Activated T-cell treated with anti-CD3 and anti-CD28 coated beads, Interleukin-2, amount 50 U/mL, for 4 hours (primary cell): ENCODE measurements at places on chromosomes 2 and 18.

DNA sequence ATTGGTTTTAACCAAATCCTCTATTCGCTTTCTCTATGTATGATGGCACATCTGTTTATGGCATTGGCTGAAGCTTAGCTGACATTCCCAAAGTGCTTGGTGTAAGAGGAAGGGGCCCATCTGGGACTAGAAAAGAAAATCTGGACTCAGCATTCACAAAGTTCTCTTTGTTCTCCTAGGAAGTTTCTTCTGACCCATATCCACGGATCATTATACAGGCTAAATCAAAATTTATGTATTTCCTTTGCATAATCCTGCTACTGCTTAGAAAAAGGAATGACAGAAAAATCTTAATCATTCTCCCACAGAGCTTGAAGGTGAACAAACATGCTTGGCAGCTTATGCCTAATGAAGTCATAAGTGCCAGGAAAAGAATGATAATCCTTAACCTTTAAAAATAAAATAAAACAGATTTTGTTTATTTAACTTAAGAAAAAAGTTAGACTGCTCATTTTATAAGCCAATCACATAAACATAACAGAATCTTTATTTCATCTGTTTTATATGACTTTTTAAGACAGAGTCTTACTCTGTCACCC, 88.4 kb downstream of the NYAP2 start:
- no peak for DNase-seq

DNA sequence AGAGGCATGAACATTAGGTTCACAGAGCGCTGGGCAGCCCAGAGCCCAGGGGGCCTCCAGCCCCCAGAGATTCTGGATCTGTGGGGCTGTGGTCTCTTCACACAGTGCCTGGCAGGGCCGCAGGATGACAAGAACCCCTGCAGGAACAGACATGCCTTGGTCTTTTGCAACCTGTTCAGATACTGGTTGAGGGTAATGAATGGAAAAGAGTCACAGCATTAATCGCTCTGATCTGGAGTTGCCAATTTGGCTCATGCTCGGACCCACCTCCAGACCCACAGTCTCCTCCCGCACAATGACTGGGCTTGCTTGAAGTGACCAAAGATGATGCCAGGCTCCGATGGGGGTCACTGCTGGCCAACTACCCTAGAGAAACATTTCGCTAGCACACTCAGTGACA, 229.4 kb upstream of the SMAD2 start:
- no peak for DNase-seq

DNA sequence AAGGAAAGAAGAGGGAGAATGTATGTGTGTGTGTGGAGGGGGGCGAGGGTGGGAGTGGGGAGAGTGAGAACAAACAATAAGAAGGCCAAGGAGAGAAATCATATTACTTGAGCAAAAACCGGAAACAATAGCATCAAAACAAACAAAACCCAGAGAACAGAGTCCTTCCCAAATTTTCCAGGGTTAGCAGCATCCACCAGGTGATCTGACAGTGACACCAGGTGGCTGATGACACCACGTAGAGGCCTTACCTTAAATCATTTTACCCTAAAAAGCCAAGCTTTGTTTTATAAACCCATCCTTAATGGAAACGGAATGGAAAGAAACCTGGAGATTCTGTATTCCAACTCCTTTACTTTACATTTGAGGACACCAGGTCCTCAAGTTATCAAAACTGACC, 42.9 kb downstream of the CDCA7 start:
- no peak for DNase-seq

DNA sequence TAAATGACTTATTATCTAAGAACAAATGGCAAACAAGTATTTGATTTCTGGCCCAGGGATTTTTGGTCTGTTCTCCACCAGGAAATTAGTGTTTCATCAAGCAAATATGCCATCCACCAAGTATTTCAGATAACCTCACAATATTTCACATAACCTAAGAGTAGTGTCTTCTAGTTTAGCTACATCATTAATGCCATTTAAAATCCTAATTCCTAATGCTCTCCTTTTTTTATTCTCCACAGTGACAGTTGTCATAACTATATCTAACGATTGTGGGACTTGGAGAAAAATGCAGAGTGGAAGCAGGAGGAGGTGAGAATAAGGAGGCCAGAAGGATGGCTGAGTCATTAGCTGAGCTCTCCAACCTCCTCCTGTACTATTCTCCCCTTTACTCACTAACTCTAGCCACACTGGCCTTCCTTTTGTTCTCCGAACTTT, 58.5 kb upstream of the CTLA4 start:
- no peak for DNase-seq
